ENCODE measurements at places on chromosomes 5 and 9.

DNA sequence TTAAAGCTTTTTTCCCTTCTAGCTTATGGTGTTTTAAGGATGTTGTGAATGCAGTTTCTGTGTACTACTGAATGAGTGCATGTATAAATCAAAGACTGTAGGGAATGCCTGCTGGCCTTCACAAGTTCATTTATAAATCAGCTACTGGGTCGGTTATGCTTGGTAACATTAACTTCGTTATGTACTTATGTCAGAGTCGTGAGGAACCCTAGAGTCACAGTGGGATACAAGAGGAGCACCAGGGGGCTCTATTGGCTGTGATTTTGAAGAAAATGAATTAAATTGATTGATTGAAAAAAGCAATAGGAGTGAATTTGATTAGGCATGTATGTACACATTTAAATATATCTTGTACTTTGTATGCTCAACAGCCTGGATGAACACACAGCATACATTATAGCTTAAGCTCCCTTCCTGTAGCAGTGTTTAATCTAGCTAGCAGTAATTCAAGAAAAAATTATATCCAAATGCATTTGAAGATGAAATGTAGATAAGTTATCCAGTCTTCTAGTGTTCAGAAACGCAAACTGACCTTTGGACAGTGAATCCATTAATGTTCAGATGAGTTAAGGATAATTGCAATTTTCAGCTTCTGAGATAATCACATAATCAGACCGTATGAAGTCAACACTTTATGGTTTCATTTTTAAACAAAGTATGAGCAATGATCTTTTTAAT lies 204.2 kb downstream of the KDM4C start:
- DNase-seq = no peak

DNA sequence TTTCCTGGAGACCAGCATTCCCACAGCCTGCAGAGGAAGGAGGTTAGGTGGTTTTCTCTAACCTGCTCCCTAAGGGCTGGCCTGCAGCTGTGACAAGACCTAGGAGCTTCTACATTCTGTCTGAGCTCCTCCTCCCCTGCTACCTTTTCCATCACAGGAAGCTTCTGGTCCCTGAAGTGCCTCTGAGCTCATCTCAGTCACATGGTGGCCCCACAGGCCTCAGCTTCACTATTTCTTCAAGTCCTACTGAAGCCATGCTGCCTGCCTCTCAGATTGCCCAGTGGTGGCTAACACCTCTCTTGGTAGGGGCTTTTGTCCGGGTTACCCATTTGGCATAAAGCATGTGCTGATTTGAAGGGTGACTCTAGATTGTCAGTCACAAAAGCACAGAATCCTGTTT lies 259.4 kb downstream of the CRB2 start:
- no peak for DNase-seq

- no peak for DNase-seq
These were observed 46.6 kb upstream of the SLC12A2 start for GRCh38 chr5:128036950-128037349.

GRCh38 chr5:93892481-93892880 lies 151.1 kb upstream of the POU5F2 start:
- no peak for DNase-seq

DNA sequence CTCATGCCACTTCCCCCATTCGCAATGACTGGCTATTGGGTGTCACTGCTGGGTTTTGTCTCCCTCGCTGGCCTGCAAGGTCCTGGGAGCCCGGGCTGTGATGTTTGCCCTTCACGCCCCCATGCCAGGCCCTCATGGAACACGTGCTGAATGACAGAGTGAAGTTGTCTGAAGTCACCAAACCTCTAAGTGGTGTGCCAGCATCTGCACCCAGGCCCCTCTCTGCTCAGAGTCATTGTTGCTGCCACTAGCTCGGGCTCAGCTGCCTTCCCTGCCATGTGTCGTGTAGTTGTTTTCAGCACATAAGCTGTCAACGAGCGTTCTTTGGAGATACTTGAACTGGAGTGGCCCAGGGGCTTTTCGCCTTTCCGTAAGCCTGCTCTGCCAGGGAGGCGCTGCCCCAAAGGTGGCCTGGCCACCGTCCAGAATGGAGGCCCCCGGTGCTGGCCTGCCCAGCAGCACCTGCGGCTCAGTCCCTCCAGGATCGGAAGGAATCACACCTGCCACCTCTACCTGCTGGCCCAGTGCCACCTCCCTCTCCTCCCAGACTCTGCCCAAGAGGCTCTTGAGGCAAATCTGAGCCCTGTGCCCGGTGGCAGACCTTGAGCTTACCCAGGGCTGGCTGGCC lies 250.1 kb downstream of the PBX3 start:
- DNase-seq = peak; percentile 97

DNA sequence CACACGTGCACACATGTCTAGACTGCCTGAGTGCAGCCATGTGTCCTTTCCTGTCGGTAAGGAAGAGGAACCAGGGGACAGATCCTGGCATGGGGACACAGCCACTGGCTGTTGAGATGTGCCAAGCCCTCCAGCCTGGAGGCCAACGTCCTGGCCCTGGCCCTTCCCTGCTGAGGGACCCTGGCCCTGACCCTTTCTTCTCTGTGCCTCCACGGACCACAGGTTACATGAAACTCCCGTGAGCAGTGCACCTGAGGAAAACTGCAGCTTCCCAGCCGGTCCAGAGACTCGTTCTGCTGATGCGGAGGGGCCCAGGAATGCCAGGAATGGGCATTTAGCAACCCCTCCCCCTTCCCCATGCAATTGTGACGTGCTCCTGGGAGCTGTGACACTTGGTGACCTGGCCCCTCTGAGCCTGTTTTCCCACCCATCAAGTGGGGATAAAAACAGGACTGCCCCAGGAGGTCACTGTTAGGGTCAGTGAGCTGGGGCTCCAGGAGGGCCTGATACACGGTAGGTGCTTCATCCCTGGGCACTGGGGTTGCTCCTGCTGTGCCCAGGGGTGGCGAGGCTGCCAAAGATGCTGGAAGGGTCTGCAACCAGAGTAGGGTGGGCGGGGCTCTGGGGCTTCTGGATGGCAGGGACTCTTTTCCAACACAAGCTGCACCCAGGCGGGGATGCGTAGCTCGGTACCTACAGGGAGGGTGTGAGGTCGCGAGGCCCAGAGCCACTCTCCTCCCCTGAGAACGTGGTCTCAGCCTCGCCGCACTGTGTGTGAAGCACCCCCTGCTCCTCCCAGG lies 151.5 kb downstream of the C9orf50 start:
- no peak for DNase-seq

- no peak for DNase-seq
These were observed 14.3 kb downstream of the PDE8B start for GRCh38 chr5:77224672-77225355.

- DNase-seq = no peak
These were observed 515 bp upstream of the AGPAT2 start for GRCh38 chr9:136687721-136688223.

GRCh38 chr9:36964791-36965190 lies 69.3 kb downstream of the PAX5 start:
- no peak for DNase-seq

- peak; percentile 31 for DNase-seq
These were observed 18.0 kb downstream of the NR5A1 start for GRCh38 chr9:124489222-124489621.

- DNase-seq = no peak
These were observed 101.1 kb upstream of the ZNF366 start for GRCh38 chr5:72608297-72608696.

DNA sequence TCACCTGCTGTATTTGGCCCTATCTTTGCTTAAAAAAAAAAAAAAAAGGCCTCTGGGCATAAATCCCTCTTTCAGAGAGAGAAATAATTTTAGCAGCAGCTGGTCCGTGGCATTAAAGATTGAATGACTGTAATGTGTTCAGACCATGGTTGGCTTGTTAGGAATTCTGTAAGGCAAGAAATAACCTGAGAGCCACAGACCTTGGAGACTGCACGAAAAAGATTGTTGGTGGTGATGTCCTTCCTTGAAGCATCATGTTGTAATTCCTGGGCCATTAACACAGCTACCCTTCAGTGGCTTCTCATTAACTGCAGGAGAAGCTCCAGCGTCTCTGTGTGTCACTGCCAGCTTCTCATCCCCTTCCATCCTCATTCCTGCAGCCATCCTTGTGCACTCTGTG lies 79.0 kb downstream of the SGCD start:
- no peak for DNase-seq

- no peak for DNase-seq
These were observed 97.1 kb downstream of the ENC1 start for GRCh38 chr5:74543162-74543995.

DNA sequence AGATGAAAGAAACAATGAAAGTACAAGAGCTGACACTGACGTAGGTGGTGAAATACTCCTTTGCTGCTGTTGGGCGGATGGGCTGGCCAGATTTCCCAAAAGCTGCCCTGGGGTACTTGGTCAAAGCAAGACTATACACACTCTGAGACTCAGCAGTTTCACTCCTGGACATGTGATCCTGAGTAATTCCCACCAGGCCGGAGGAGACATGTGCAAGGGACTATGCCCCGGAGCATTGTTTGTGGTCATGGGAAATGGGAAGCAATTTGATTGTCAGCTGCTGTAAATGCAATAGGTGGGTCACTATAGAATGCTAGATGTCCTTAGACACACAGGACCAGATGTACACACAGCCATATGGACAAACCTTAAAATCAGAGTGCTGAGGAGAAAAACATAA lies 116.1 kb downstream of the DCP2 start:
- no peak for DNase-seq

- DNase-seq = no peak
These were observed 400 bp downstream of the HCN1 start for GRCh38 chr5:45695804-45696156.

DNA sequence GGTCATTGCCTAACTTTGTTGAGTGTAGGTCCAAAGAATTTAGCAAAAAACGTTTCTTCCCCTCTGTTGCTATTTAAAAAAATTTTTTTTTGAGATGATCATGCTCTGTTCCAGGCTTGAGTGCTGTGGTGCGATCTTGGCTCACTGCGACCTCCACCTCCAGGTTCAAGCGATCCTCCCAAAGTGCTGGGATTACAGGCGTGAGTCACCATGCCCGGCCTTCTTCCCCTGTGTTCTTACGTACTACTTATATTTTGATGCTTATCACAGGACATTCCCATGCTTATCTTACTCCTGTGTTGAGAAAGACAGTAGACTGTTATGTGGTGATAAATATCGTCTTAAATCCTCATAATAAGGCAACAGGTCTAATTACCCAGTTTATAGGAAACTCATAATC lies 2.5 kb downstream of the ACER2 start:
- no peak for DNase-seq

GRCh38 chr9:22790329-22790728 lies 343.7 kb downstream of the DMRTA1 start:
- no peak for DNase-seq

GRCh38 chr5:72387985-72388384 lies 67.8 kb downstream of the PTCD2 start:
- DNase-seq = no peak

DNA sequence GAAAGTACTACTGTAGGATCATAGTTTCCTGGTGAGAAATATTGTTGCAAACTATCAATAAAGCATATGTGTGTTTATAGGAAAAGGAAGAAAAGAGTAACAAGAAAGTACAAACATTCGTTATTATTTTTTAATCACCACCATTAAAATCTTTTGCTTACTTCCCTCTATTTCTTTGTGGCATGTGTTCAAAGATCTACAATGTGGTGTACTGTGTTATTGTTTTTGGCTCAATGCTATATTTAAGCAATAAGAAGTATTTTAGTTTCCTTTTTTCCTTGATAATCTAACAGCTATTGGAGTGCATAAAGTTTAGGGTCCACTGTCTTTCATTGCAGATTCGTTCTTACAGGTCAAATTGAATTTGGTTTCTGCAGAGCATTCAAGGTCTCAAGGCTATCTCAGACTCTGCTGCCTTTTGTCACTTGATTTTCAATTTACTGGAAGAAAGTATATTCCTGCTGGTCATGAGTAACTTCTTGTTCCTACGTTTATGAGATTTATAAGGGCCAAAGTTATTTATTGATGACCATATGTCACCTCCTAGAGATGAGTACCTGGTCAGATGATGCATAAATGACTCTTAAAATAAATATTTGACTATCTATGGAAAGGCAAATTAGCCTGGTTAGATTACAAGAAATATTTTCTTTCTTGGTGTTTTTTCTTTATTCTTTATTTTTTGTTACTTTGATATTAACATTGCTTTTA lies 323.0 kb downstream of the TMEM167A start:
- DNase-seq = no peak

- no peak for DNase-seq
These were observed 792.7 kb upstream of the CHD1 start for GRCh38 chr5:99721506-99721905.

DNA sequence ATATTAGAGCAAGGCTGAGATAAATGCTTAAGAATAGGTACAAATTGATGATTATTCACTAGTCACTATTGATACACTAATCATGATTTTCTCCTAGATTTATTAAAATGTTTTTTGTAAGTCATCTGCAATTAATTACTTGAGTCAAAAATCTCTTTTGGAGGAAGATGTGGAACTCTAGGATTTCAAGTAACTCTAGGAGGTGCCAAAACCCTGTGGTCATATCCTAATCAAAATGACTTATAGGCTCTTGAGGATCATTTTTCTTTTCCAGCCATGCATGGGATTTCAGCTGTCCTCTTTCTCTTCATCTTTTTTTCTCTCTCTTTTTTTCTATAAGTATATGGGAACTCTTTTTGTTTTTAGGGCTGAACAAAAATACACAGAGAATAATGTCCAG lies 141.8 kb upstream of the CD180 start:
- DNase-seq = no peak

Data from DMS79 (cell line).